ENCODE measurements at places on chromosomes 2 and 18.
A peak's percentile ranks its signal among the peaks of the same experiment; 100 is the strongest.

DNA sequence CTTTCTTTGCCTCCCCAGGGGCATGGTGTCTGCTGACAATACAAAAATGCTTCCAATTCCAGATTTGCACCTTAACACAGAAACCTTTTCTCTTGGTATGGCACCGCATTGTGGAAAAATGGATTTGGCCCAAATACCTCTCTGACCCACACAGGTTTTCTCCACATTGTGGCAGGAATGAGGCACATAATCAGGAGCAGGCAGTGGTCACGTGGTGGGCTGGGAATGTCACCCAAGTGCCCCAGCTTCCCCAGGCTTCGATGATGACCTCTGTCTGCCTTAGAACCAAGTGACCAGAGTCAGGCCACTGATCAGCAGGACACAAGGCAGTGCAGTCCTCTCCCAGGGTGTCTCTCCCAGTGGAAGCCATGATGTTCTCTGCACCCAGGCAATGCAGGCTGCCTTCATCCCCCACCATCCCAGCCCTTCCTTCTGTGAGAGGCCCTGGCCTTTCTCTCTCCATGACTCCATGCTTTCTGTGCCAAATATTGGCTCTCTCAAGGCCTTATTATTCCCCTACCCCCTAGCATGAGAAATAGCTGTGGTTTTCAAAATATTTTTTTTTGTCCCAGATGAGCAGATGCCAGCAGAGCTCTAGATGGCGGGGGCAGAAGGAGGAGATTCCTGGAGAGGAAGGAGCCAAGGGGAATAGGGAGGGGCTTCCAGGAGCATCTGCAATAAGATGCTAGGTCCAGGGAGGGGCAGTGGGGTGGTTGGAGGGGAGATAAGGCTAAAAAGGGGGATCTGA is 198.9 kb downstream of the ACKR3 start:
- peak; percentile 99 for DNase-seq

- no peak for DNase-seq
Observed at GRCh38 chr18:74454279-74454751, 2.8 kb downstream of the DIPK1C start.

GRCh38 chr18:58493516-58494253 is 135.2 kb downstream of the ALPK2 start:
- peak; percentile 82 for DNase-seq

DNA sequence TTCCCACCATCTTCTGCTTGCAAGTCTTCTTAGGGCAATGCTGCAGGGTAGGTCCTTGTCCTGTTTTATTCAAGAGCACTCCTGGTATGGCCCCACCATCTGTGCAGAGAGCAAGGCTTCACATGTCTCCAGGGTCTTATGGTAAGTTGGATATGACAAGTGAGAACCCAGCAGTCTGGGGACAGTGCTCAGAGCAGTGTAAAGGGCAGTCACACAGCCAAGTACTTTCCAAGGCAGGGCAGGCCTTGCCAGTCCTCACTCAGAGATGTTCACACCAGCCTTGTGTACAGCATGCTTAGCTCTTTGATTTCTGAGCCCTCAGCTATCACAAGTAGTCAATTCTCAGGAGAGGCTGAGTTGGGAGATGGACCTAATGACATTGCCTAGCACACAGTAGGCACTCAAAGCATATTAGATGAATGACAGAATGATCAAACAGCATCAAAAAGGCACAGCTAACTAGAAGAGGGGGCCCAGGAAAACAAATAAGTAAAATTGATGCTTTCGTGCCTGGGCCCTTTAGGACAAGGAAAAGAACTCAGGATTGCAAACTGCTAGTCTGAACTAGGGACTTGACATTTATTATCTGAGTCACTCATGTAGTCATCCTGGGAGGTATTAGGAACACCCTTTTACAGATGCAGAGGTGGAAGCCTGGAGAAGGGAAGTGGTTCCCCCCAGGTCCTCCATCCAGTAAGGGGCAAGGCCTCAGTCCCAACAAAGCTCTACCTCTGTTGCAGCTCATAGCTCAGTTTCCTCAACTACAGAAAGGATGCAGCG is 86.7 kb upstream of the CTAGE1 start:
- peak; percentile 57 for DNase-seq

GRCh38 chr2:43950383-43951008 is 45.3 kb downstream of the LRPPRC start:
- peak; percentile 40 for DNase-seq

- DNase-seq = peak; percentile 77
Observed at GRCh38 chr2:12602661-12603060, 114.1 kb upstream of the TRIB2 start.

GRCh38 chr2:207176247-207176646 is 10.5 kb upstream of the KLF7 start:
- no peak for DNase-seq

- no peak for DNase-seq
Observed at GRCh38 chr18:33696332-33697162, 118.5 kb downstream of the ASXL3 start.

DNA sequence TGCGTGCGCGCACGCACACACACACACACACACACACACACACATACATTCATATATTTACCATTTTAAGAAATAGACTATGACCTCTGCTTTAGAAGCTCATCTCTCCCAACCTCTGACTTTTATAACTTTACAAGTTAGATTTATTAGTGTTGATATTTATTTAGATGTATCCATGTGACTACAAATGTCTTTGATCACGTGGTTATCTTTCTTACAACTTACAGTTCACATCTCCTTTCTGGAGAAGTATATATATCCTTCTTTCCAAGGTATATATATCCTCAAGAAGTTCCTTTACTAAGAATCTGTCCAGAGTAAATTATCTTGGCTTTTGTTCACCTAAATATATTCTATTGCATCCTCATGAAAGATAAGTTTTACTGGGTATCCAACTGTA is 16.3 kb upstream of the LTBP1 start:
- no peak for DNase-seq

GRCh38 chr2:217220228-217221013 is 360.6 kb upstream of the TNP1 start:
- DNase-seq = no peak

- no peak for DNase-seq
Observed at GRCh38 chr2:202545523-202545922, 89.2 kb upstream of the FAM117B start.

DNA sequence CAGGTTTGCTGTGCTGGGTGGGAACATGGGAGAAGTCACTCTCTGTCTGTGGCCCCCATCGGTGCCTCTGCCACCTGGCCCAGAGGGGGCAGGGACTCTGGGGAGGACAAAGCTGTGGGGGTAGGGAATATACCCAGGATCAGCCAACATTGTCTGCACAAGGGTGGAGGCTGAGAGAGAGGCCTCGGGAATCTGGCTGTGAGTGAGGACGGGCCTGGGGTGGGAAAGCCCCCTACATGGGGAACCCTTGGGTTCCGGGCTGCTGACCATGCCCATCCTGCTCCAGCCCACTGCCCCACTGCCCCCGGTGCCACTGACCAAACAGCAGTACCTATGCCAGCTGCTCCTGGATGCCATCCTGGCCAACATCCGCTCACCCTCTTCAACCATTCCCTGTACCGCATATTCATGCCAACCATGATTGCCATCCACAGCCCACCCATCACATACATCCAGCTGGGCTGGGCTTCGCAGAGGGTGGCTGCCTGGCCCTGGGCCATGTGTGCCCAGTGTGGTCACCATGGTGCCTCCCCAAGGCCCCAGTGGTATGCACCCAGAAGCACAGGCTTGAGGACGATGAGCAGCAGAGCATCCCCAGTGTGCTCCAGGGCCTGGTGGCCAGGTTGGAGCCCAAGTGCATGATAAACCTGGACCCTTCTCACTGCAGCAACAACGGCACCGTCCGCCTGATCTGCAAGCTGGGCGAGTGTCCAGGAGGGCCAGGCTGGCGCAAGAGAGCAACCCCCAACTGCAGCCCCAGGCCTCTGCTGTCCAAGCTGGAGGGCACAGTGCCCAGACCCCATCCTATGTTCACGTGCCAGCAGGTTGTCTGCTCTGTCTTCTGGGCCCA is 6.9 kb upstream of the POTEF start:
- no peak for DNase-seq

- DNase-seq = peak; percentile 2
Observed at GRCh38 chr2:186429104-186429503, 57.0 kb upstream of the ZC3H15 start.

- peak; percentile 92 for DNase-seq
Observed at GRCh38 chr2:66851449-66851872, 416.5 kb downstream of the MEIS1 start.

- peak; percentile 63 for DNase-seq
Observed at GRCh38 chr2:238462782-238463396, 36.2 kb downstream of the ASB1 start.

- no peak for DNase-seq
Observed at GRCh38 chr2:69208023-69208595, 178.9 kb downstream of the GFPT1 start.

DNA sequence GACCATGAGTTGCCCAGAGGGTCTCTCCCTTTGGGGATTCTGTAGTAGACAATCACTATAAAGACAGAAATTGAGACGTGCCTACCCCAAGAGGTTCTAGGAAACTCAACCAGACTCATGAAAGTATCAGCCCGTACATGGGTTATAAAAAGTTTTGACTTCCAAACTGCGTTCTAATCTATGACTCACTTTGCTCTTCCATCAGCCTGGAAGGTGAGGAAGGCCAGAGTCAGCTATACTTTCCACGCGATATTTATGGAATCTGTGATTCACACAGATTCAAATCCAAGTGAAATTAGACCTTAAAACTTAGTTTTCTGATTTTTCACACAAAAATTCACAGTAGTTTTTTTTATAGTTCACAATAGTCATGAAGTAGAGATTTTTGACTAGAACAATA is 7.7 kb upstream of the LYPD1 start:
- DNase-seq = peak; percentile 78

- peak; percentile 97 for DNase-seq
Observed at GRCh38 chr2:84919885-84920580, 14.6 kb downstream of the TMSB10 start.

GRCh38 chr18:75211953-75212750 is 1.6 kb downstream of the TSHZ1 start:
- DNase-seq = no peak

GRCh38 chr18:29188760-29189159 is 1011.8 kb upstream of the CDH2 start:
- DNase-seq = no peak

DNA sequence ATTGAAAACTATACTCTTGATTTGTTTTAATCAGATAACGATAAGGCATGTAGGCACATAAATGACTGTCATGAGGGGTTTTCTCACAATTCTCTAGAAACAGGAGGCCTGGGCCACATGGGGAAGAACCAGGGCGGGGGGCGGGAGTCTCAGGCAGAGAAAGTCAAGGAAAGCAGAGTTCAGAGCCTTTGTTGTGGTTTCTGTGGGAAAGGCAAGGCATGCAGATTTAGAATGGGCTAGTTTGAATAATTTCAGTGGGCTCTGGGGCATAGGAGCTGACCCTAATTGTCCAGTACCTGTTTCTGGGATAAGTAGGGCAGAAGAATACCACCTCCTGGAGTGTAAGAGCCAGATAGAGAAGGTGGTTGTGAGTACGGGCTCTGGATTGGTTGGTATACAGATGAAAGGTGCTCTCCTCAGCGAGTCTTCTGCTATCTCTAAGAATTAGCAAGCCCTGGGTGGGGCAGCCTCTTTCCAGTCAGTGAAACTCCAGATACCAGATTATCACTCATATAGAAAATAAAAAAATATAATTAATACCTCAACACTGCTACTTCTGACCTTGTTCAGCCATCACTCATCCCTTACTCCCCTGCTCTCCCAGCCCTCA is 41.5 kb upstream of the CYRIA start:
- DNase-seq = no peak

DNA sequence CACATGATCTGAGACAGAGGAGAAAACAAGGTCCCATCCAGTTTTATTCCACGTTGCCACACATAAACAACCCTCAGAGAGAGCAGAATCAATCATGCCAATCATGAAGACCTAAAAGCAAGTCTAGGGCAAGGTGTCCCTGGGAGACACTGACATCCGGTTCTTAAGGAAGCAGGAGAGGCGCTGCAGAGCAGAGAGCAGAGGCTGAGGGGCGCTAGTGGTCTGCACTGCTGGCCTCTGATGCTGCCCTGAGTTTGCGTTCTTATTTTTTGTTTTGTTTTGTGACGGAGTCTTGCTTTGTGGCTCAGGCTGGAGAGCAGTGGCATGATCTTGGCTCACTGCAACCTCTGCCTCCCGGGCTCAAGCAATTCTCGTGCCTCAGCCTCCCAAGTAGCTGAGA is 83.3 kb downstream of the SMIM21 start:
- DNase-seq = no peak

- no peak for DNase-seq
Observed at GRCh38 chr2:200406379-200406778, 99.9 kb downstream of the SPATS2L start.

DNA sequence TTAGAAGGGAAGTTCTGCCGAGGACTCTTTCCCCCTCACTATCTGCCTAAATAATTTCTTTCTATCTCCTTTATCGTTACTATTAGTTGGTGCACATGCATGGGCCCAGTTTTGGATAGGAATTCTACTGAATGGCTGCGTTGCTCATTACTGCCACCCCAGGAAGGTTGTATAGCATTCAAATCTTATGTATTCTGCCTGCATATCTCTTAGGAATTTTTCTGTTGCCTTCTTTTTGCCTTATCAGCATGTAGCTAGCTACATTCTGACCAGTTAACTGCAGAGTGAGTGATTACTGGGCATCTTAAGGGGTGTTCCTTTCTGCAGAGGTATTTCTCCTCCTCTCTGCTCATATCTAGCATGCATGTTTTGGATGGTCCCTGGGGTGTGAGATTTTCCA is 239.6 kb downstream of the TDRD15 start:
- DNase-seq = no peak

DNA sequence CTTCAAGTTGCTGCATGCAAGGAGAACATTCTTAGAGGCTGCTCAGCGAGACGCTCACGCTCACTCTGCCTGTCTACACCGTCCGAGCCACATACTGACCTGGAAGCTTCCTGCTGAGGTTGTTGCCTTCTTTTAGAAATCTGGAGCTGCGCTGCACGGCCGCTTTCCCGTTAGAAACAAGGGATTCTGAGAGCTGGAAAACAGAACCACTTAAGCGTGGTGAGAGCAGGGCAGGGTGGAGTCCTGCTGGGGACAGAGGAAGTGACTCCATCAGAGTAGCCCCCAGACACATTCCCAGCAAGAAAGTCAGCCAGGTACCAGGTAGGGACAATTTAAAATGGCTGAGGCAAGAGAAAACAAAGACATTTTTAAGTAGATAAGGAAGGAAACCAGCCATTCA is 135.2 kb downstream of the LAMA1 start:
- no peak for DNase-seq

DNA sequence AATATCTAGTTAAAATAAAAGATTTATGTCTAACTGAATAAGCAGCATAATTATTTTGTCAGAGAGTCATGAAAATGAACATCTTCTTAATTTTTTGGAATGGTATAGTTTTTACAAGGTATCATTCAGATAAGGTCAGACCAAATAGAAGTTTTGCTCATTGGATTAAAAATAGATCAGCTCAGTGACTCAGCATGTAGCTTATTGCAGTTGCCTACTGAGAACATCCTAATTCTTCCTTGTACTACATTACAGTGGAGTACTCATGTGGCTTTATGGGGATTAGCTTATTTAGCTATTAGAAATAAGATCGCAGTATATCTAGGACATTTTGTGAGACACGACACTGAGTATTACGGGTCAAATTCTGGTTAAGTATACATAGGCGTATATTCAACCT is 38.2 kb upstream of the PPM1B start:
- DNase-seq = peak; percentile 38
